ENCODE measurements at places on chromosomes 4 and X.
A peak's percentile ranks its signal among the peaks of the same experiment; 100 is the strongest.

DNA sequence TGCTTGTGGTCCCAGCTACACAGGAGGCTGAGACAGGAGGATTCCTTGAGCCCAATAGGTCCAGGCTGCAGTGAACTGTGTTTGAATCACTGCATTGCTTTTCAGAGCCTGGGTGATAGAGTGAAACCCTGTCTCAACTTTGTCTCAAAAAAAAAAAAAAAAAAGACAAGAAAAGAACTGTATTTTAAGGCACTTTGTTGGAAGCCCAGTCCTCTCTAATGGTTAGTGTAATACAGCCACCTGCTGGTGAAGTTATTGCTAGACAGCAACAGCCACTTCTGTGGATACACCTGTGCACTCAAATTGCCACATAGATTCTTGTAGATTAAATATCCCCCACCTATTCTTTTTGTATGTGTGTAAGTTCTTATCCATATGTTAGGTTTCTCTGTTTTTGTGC lies 10.1 kb upstream of the FGG start:
- peak; percentile 44 for DNase-seq

DNA sequence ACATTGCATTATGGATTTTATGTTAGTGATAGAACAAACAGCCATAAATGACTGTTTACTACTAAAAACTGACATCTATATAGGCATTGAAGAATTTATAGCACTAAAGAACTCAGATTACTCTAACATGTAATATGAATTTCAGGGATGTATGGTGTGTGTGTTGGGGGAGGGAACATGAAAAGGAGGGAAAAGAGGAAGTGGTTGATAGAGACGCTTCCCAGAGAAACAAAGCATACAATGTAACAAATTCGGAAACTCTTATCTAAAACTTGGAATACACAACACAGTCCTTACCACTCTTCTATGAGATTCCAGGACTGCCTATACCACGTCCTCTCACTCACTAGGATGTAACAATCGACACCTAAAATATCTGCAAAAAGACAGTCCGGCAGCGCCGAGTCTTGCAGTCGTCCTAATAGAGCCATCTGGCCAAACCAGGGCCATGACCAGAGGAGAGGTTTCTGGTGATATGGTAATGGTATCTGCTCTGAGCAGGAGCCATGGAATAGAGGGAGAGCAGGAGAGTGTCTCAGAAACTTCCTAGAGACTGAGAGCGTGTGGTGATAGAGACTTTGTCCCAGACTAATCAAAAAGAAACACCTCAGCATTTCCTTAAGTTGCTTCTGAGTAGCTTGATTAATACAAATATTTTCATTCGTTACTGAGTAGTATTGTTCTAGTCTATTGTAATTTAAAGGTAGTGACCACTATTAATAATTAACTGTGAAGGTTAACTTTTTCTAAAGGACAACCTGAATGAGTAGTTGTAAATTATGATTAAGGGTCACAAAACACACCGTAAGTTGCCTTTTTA lies 251.9 kb upstream of the ETNPPL start:
- no peak for DNase-seq

DNA sequence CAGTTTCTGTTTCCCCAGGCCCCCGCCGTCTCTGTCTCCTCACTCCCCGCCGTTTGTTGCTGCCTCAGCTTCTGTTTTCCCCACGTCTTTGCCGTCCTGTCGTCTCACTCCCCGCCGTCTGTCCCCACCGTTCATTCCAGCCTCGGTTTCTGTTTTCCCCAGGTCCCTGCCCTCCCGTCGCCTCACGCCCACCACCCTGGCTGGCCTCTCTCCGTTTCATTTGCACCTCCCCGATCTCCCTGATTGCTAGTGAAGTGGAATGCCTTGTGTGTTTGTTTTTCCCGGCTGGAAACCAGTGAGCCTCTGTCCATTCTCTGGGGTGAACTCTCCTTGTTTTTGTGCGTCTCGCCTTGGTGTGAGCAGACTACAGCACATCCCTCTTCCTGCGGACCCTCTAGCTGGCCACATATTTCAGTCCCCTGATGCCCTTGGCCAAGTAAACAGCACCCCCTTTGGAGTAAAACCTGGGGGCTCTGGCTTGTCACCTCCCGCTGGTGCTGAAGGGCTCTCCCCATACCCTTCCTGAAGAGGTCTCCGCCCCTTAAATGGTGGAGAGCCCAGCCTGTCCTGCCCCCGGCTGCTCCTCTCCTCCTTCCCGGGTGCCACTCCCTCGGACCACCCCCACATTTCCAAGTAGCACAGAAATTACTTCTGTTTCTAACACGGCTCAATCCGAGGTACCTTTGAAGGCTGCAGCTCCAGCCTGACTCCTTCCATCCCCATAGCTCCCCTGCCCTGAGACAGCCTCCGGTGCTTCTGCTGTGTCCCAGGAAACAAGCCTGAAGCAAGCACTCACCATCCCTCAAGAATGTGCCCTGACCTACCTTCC lies 13.2 kb downstream of the TMEM175 start:
- DNase-seq = no peak

DNA sequence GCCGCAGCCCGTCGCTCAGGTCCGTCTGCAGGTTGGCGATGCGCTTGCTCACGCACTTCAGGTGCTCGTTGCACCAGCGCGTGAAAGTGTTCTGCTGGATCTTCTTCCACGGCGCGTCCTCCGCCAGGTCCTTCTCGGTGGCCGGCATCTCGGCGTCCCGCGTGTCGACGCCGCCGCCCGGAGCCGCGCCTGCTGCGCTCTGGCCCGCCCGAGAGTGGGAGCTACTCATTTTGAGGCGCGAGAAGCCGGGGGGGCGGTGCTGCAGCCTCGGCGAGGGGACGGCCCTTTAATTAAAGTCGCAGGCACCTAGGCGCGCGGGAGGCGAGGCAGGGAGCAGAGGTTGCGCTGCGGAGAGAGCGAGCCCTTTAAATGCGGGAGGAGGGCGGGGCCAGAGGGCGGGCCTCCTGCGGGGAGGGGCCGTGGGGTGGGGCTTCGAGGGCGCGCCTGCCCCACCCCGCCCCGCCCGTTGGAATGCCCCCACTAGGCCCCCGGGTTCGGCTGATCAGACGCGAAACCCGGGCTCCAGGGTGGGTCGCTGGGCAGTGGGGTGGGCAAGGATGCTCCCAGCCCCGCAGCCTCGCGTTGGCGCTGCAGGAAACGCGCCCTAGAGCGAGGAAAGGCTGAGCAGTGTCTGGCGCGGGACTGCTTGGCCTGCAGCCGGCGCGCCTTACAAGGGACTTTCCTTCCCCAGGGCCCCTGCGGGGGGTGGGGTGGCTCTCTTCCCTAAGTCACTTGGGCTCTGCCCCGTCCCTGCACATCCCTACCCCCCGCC lies 3.2 kb downstream of the FLNA start:
- peak; percentile 95 for DNase-seq

DNA sequence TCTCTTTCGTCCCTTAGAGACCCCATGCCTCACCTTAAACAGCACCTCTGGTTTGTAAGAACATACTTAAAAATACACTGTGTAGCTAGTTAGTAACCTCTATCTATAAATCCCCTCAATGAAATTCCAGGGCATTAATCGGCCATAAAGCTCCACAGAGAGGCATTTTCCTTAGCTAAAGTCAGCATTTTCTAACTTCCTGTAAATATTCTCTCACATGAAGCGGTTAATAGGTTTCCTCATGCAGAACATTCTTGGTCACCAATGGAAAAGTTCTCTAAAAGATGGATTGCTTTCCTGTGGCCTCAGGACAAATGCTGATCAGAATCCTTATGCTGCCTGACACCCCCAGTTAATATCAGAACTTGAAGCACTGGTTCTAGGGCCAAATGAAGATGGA lies 248.6 kb upstream of the BOD1L1 start:
- no peak for DNase-seq

DNA sequence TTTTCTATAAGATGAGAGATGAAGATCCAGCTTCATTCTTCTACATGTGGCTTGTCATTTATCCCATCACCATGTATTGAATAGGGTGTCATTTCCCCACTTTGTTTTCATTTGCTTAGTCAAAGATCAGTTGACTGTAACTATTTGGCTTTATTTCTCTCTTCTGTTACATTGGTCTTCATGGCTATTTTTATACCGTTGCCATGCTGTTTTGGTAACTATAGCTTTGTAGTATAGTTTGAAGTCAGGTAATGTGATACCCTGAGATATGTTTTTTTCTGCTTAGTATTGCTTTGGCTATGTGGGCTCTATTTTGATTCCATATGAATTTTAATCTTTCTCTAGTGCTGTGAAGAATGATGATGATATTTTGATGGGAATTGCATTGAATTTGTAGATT lies 514.3 kb downstream of the GBA3 start:
- DNase-seq = no peak

- no peak for DNase-seq
These were observed 117.5 kb upstream of the IQCM start for GRCh38 chr4:149933120-149933519.

- no peak for DNase-seq
These were observed 114.2 kb downstream of the COMMD8 start for GRCh38 chr4:47349326-47349725.

- DNase-seq = peak; percentile 42
These were observed 25.5 kb downstream of the BBS12 start for GRCh38 chr4:122758033-122758432.

DNA sequence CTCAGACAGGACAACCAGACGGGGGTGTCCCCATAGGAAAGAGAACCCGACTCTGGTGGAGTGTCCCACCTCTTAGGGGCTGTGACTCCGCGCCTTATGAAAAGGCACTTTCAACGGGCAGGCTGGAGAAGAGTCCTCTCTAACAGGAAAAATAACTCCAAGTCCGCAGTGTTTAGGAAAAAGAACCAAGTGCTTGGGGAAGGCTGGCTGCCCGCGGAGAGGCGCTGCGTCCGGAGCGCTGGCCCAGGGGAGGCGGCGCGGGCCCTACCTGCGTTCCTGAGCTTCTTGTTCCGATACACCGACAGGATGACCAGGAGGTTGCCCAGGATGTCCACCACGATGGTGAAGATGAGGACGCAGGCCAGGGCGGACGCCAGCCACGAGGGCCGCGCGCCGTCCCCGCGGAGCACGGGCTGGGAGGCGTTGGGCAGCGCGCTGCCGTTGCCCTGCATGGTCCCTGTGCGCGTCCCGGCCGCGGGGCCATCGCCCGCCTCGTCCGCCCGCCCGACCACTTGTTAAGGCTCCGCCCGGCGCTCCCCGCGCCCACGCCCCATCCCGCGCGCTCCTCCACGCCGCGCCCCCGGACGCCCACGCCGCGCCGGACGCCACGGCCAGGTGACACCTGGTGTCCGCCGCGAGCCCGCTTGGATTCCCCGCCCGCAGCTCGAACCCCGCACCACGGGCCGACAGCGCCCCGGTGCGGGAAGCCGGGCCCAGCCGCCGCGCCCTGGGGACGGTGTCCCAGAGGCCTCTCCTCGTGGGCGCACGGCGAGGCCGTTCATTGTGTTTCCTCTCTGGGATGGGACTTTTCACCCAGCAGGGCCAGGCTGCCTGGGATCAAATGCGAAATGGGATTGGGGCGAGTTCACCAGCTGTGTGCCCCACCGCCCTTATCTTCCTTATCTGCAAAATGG lies at the start of gene MTNR1A:
Gene MTNR1A (minus strand): TSS at position 654 of the 914 bp plus-strand sequence. CDS start 202 bp downstream, at position 452.
- no peak for DNase-seq

- DNase-seq = no peak
These were observed 418.3 kb upstream of the HTR2C start for GRCh38 chrX:114165537-114165936.

GRCh38 chrX:149682956-149683947 lies 28.6 kb upstream of the MAGEA11 start:
- no peak for DNase-seq

DNA sequence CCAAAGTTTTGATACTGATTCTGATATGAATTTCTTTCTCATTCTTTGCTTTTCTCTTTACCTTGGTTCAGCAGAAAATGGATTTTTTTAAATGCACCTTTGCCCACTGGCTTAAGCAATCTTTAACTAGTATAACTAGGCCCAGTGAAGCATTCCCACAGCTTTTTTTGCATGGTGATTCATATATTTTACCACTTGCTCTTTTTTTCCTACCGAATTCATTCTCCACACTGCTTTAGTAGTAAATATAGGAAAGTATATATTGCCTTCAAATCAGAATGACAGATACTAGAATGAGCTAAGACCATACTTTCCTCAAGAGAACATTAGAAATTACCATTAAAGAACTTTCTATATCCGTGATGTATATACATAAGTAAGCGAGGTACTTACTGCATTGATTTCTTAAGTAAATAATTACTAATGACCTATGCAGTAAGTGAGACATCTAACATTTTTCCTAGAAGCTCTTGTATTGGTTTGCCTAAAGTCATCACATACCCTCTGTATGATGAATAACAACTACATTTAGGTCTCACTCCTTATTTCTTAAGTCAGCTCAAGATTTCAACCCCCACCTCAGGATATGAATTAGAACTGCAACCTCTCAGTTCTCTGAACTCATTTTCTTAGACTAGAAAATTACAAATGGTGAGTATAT lies 44.2 kb downstream of the SLC4A4 start:
- no peak for DNase-seq

GRCh38 chrX:29852767-29853166 lies 362.6 kb upstream of the MAGEB2 start:
- no peak for DNase-seq

DNA sequence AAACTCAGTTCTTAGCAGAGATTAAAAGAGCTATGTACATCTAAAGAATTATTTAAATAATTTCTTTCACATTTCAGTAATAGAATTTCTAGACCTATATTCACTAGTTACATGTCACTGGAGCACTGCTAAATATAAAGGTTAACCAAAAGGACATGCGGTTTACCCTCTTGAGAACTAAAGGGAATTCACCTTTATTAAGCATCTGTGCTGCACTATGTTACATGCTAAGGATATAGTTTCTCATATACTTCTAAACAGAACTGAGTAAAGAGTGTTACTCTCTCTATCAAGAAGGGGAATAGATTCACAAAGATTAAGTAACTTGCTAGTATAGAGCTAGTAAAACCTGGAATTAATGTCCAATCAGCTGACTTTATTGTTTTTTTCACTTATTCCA lies 7.6 kb downstream of the SPIN3 start:
- no peak for DNase-seq

- DNase-seq = no peak
These were observed 57.6 kb downstream of the MAPK10 start for GRCh38 chr4:86302251-86302650.

- no peak for DNase-seq
These were observed 91.5 kb upstream of the SCOC start for GRCh38 chr4:140281828-140282552.

DNA sequence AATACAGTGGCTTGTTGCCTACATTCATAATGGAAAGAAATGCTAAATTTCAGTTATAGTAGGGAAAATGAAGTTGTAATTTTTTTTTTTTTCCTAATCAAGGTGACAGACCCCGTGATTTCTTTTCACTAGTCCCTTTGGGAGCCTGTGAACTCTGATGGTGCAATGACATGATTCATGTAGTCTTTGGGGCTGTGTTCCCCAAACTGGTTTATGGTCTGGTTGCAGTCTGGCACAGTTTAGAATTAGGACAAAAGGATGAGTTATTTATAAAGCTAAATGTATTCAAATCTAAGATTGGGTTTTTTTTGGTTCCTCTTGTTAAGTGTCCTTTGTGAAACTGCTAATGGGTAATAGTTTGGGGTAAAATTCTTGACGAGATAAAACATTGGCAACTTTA lies 66.0 kb downstream of the REPS2 start:
- no peak for DNase-seq
